SJCRH30 (cell line): ENCODE measurements at places on chromosomes 2 and 18.

- no peak for DNase-seq
Observed at GRCh38 chr18:22273101-22274039, 104.0 kb downstream of the GATA6 start.

DNA sequence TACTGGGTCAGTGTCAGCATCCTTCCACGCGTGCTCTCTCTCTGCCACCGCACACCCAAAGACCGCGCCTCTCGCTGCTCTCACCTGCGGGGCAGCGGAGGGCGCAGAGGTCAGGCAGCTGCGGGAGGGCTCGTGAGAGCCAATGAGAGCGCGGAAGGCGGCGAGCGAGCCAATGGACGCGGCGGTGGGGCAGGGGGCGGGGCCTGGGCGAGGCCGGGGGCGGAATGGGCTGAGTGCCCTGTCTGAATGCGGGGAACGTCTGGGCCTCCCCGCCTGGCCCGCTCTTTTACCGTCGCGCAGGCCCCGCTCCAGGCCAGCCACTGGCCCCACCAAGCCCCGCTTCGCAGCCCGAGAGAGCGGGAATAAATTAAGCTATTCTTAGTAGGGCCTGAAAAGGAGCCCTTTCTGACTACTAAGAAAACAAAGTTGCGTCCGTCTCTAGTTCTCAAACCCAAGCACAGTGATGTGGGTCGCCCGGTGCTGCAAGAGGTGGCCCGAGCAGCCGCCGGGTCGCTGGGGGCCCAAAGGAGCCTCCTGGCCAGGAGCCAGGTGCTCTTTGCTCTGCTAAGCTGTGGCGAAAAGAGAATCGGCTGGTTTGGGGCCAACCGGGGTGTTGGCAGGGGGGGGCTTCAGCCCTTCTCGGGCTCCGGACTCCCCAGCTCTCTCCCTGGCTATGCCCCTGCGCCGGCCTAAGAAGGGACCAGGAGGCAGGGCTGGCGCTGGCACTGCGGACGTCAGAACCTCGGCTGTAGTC is 81.1 kb upstream of the GLI2 start:
- no peak for DNase-seq

DNA sequence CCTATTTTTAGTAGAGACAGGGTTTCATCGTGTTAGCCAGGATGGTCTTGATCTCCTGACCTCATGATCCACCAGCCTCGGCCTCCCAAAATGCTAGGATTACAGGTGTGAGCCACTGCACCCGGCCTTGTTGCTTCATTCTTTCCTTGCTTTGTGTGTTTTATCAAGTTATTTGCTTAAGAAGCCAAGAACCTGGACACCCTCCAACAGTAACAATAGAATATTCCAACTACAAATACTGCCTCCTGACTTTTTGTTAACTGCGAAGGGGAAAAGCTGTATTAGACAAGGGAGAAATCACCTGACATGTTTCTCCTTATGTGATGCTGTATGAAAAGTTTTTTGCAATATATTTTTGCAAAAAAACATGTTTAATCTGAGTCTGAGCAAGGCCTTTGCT is 297.2 kb downstream of the NCKAP5 start:
- DNase-seq, result no peak

DNA sequence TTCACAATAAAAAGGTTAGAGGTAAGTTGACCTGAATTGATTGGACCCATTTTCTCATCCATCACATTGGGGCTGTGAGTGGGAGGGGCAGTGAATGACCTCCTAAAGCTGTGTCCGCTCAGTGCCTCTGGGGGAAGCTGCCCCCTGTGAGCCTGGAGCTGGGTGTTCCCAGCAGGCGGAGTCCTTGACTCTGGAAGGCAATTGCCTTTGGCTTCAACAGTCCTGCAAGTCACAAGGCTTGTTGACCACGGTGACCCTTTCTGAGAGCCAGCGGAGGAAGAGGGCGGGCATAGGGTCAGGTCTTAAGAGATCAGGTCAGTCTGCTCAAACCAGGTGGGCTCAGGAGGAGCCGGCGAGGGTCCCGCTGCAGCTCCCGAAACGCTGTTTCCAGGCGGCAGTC is 1.1 kb upstream of the CIDEA start:
- no peak for DNase-seq

DNA sequence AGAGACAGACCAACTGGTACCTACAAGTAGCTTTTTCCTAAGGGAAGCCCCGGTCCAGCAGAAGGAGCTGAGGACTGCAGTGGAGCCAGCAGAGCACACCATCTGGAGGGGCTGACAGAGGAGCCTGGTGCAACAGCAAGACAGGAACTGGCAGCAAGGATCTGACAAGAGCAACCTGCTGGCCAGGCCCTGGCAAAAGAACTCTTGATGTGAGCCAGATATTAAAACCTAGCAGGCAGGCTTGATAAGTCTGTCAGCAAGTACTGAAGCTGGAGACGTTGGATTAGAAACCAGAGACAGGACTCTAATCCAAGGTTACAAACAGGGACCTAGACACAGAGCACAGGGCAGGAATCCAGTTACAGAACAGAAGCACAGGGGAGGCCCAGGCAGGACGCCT is 260.7 kb upstream of the MGAT5 start:
- no peak for DNase-seq

DNA sequence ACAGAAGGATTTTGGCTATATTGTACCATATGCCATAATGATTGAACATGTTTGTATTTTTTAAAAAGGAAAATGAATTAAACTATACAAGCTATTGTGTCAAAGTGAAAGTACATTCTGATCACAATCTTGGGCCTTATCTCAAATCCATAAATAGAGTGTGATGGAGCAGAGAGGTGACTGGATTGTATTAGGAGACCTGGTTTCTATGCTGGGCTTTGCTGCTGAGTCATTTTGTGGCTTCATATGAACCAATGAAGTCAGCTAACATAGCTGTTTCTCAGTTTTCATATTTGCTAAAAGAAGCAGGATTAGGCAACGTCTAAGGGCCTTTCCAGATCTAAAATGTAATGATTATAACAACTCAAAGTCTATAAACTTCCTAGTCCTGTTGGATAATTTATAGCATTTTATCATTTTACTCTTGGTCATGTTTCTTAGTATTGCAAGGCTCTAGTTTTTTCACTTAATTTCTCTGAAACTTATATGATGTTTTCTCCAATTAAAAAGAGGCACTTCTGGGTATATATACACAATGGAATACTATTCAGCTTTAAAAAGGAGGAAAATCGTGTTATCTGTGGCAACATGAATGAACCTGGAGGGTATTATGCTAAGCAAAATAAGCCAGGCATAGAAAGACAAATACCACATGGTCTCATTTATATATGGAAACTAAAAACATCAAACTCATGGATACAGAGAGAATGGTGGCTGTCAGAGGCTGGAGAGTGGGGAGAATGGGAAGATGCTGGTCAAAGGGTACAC is 112.3 kb downstream of the MEP1B start:
- DNase-seq, result no peak

GRCh38 chr18:49486606-49486952 is 455 bp downstream of the C18orf32 start:
- DNase-seq, result no peak

DNA sequence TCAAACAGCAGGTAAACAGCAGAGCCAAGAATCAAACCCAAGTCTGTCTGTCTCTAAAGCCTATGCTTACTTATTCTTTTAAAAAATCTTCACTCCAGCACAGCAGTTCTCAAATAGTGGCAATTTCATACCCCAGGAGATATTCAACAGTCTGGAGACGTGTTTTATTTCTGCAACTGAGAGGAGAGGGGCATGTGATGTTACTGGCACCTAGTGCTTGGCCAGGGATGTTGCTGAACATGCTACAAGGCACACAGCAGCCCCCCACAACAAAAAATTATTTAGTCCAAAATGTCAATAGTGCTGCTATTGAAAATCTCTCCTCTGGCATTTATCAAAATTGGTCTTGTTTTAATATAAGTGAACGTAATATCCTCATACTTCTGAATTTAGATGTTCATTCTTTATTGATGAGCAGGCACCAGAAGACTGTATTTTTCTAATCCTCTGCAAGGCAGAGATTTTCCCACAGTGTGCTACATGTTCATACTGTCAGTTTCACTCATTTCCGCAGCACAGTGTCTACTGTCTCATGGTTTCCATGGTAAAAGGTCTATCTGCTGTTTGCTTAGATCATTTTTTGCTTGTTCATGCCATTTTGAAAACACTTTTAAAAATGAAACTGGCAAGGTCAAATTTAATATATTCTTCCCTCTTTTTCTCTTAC is 90.5 kb downstream of the LRATD1 start:
- DNase-seq, result no peak

DNA sequence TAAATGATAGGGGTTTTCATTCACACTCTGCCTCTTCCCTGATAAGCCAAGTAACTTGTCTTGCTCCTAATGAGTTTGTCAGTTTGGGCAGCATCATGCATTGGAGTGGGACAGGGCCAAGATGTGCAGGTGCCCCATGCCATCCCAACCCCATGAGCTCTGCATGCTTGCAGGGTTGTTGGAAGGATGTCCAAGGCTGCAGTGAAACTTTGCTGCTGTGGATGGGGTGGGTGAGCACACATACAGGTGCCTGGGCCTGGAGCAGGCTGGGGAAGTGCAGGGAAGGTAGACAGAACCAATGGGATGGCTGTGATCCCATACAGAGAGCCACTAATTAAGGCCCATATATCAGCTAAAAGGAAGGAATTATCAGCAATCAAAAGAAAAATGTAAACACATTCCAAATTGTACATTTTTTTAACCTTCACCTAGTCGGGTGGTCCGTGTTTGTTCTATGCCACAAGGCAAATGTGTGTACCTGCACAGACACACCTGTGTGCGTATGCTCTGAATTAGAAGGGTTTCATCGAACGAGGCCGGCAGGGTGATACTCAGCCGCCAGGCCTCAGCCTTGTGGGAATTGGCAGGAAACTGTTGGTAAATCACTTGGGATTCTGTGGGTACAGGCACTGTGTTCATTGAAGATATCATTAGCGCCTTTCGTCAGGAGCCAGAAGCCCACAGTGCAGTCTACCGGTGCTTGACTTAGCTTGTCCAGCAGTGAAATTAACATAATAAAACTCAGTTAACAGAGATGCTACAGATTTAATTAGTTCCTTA is 342.9 kb downstream of the MYCN start:
- no peak for DNase-seq

GRCh38 chr18:23912356-23912755 is 102.2 kb upstream of the TTC39C start:
- no peak for DNase-seq

DNA sequence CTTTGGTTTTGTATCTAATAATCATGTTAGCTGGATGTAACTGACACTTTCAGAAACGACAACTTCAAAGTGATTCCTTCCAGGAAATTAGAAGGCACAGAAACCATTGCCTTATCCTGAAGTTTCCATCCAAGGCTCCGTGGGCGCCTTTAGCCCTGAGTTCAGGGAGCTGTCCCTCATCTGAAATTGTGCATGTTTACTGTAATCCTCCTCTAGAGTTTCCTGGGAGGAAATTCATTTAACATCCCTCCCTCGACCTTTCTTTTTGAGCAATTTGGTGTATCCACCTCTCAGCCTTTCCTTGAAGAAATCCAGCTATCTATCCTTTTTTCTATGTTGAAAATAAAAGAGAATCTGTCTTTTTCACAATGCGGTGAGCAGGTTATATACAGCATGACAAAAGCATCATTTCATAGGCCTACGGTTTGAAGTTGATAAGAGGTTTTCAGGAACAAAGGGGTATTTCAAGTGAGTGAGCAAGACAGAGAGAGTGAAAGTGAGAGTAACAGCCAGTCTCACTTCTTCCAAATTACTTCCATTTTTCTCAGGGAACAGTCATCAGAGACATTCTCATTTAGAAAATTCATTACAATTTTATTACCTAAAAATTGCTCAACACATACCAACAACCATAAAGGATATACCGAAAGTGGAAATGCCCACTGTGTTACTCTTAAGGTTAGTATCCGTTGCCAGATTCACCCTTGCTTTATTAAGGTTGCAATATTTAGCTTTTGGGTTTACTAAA is 167.3 kb downstream of the MREG start:
- no peak for DNase-seq

- DNase-seq, result peak; percentile 46
Observed at GRCh38 chr2:26605195-26605998, 35.8 kb downstream of the CIB4 start.

GRCh38 chr2:219789476-219789875 is 162.0 kb downstream of the SLC4A3 start:
- no peak for DNase-seq

DNA sequence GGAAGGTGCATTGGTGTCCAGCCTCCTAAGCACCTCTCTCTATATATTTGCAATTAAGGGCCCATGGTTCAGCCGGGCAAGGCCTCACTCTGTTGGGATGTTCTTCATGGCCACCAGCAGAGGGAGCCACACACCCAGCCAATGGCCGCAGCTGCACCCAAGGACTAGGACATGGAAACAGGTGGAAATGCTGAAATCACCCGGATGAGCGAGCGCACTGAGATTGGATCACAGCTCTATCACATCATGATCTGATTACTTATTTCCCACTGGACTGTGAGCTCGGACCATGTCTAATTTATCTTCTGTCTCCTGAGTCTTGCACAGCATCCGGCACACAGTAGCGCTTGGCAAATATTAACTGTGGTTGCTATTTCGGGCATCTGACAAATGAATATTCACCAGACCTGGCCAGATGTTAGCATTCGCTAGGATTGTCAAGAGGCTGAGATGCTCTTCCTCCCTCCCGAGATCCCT is 31.2 kb downstream of the KIF3C start:
- peak; percentile 96 for DNase-seq

- DNase-seq, result no peak
Observed at GRCh38 chr2:55133467-55134315, 83.4 kb upstream of the RTN4 start.

GRCh38 chr2:97953853-97954252 is 41.9 kb downstream of the TMEM131 start:
- DNase-seq, result no peak

DNA sequence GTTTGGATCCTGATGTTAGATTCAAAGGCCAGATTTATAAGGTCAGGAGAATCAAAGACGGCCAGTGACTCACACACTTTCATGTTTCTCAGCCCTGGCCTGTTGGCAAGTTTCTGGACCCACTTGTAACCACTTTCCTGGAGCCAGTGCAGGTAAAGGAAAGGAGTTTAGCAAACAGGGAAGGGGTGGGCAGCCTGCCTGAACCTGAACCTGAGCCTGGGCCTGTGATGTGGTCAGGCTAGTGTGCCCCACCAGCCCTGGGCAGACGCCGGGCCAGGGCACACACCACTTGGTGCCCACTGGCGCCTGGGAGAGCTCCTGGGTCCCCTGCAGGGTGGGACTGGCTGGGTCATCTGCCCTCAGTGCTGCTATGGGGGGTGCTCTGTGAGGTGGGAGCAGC is 100.5 kb upstream of the SPRED2 start:
- DNase-seq, result no peak

DNA sequence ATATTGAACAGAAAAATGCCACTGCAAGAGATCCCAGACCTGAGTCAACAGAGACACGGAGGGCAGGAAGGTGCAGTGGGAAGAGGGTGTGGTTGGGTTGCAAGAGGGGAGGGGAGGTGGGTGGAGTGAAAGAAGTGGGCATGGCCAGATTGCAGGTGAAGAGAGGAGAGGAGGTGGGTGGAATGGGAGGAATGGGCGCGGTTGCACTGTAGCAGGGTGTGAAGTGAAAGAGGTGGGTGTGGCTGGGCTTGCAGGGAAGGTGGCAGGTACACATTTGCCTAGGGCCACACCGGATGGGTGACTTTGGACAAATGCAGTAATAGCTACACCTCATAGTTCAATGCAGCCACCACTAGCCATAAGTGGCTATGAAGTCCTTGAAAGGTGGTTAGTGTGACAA is 71.1 kb downstream of the DOCK10 start:
- no peak for DNase-seq

- DNase-seq, result no peak
Observed at GRCh38 chr2:10763461-10763800, 42.0 kb downstream of the ATP6V1C2 start.
